Mammary epithelial cell (primary cell): ENCODE measurements at places on chromosomes 1 and 21.

DNA sequence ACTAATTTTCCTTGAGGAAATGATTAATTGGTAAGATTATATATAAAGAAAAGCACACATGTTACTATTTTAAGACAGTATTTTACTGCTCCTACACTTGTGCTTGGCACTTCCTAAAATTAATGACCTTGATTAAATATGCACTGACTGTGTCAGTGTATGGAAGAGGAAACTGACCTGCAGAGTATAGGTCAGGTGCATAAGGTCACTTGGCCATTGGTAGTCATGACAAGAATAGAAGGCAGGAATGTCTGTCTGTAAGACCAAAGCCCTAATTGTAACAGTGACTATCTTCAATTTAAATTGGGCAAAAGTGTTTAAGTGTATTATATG lies 128.0 kb upstream of the KCNK2 start:
- no peak for DNase-seq

- DNase-seq, result no peak
Measured at GRCh38 chr1:156697481-156697880, 7.9 kb downstream of the CRABP2 start.

GRCh38 chr1:223161321-223161720 lies 18.3 kb upstream of the TLR5 start:
- DNase-seq, result no peak

DNA sequence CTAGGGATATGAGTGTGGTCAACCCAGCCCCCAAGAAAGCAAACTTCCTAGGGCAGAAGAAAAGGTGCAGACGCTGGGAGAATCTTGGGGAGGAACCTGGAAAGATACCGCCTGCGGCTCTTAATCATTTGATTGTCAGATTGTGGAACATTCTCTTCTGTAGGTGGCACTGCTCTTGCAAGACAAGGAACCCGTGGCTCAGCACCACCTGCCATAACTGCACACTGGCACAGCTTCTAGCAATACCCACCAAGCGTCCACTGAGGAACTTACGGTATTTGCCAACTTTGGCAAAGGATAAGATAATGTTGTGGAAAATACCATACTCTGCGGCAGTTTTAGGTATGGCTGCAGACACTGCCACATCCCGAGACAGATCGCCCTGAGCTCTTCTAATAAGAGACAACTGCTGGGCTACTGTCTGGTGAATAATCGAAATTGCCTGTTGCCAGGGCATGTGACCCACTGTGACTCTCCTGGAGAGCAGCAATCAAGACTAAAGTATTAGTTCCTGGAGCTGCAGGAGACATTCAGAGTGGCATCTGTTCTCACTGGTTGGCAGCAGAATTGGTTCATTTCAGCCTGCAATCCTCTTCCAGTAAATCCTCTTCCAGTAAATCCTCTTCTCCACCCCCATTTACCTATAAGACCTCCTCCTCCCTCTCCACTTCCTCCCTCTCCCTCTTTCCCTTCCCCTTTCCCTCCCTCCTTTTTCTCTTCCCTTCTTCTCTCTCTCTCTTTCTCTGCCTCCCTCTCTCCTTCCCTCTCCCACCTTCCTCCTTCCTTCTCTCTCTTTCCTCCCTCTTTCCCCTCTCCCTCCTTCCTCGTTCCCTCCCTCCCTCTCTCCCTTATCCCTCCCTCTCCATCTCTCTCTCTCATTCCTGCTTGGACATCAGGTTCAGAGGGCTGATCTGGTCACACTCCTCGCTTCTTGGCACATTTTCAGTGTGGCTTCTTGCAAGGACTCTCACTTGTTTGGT lies 49.7 kb upstream of the B3GALT5 start:
- no peak for DNase-seq

- DNase-seq, result no peak
Measured at GRCh38 chr1:196152975-196153374, 455.3 kb downstream of the KCNT2 start.

DNA sequence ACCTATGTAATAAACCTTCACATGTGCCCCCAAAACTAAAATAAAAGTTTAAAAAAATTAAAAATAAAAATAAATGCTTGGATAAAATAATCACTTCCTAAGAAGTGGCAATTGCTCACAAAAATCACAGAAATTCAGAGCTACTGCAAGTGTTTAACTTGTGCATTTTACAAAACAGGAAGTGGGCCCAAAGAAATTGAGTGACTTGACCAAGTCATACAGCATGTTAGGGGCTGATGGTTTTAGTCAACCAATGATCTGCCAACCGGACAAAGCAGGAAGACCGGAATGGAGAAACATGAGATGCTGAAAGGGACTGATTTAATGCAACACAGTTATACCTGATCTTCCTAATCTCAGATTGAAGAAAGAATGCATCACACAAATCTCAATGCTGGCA lies 96.5 kb downstream of the SMYD2 start:
- DNase-seq, result no peak

GRCh38 chr1:214957330-214958137 lies 125.0 kb upstream of the KCNK2 start:
- DNase-seq, result peak; percentile 92

DNA sequence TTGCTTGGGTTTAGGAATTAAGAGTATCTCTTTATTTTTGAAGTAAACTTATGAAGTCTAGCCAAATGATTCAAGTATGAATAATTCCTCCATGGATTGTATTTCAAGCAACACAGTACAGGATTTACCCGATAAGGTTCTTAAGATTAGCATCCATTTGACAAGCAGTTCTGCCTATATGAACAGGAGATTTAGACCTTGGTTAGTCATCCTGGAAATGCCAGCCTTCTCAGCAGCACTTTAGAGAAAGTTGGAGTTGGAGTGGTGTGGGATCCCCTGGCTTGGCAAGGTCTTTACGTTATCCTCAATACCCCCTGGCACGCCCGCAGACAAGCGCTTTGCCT lies 1.6 kb downstream of the BCAR3 start:
- peak; percentile 65 for DNase-seq

DNA sequence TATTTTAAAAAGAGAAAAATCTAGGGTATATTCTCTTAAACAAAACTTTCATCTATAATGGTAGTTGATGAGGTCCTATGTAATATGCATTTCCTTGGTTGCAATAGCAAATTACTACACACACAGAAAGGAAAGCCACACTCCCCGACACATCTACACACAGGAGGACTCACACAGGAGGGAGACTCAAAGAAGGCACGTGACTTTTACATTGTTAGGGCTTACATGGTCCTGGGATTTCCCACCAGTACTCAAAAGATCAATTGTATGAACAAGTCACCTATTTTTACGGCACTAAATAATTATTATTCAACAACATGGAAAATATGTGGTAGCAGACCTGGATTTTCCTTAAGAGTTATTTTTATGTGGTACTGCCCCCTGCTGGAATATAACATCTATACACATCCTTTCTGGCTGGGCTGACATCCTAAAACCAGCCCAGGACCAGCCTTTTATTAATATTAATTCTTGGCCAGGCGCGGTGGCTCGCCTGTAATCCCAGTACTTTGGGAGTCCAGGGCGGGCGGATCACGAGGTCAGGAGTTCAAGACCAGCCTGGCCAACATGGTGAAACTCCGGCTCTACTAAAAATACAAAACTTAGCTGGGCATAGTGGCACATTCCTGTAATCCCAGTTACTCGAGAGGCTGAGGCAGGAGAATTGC lies 33.9 kb upstream of the LGALS8 start:
- DNase-seq, result peak; percentile 41
